Spinal cord (tissue), 10 donors: ENCODE measurements at places on chromosomes 3 and 15. TPM values are rescaled to one million over a fixed set of nuclear protein-coding genes. Genes with fewer than 3 reads are reported as not detected.

CAPN3 gene
- 34.6 TPM for total RNA-seq

GHSR gene
- 0.17 TPM for total RNA-seq

ILDR1 gene
- not detected for total RNA-seq

ATP8B4 gene
- total RNA-seq: 37.1 TPM

DNA sequence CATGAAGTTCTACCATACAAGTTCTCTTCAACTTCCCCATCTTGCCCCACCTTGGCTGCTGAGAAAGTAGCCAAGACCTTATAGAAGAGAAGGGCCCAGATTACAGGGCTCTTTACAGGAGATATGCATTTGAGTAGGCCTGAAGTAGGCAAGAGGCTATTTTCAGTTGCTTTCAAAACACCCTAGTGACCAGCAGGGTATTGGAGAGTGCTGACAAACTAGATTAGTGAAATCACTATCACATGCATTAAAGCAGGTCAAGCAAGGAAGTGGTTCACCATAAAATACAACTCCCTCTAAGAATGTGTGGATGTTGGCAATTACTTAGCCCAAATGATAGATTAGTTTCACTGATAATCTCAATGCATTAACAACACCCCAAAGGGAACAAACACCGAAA is 2.7 kb upstream of the LZTFL1 start:
- H3K27me3 ChIP-seq: peaks cover 10% of the 10 kb centered on the region
- no peak for DNase-seq
- no peaks in the 10 kb centered on the region for H3K36me3 ChIP-seq
- H3K4me3 ChIP-seq: no peak overlapping the region

GRCh38 chr3:45792516-45793172 is 3.7 kb downstream of the SLC6A20 start:
- no peak overlapping the region for H3K27ac ChIP-seq
- peaks cover 38% of the 10 kb centered on the region for H3K27me3 ChIP-seq
- H3K36me3 ChIP-seq: no peaks in the 10 kb centered on the region
- no peak overlapping the region for H3K4me3 ChIP-seq
- no peak for DNase-seq

GRCh38 chr3:101279765-101280385 is 40.5 kb downstream of the IMPG2 start:
- H3K36me3 ChIP-seq: no peaks in the 10 kb centered on the region
- H3K4me3 ChIP-seq: no peak overlapping the region
- no peak for DNase-seq
- no peak overlapping the region for H3K27ac ChIP-seq
- H3K27me3 ChIP-seq: no peaks in the 10 kb centered on the region
- H3K4me1 ChIP-seq: no peaks in the 10 kb centered on the region

DNA sequence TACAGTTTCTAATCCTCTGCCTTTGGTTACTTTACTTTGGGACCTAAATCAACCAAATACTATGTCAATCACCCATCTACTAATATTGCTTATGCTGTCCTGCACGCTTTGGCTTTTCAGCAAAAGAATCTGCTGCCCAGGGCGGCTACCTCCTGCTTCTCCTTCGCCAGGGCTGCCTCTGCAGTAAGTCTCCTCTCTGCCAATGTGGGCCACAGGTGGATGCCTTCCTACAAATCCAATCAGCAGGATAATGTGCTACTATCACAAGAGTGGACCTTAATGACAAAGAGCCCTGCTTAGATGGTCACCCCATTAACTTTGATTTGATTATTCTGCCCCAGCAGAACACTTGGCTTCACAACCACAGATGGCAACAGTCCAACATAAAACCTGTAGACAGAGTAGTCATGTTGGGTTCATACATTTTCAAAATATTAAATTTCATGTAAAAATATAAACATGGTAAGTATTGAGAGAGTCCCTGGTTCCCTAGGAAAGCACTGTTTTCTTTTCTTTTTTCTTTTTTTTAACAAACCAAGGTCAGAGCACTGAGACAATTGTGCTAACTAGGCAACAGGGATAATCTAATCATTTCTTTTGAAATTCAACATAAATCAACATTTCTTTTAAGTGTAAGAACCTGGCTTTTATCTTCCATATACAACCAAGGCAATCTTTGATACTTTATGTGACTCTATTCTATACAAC is 298.3 kb downstream of the ZBTB20 start:
- H3K4me3 ChIP-seq: no peak overlapping the region
- H3K36me3 ChIP-seq: no peaks in the 10 kb centered on the region
- peak; percentile 51 for DNase-seq
- H3K27me3 ChIP-seq: no peaks in the 10 kb centered on the region
- H3K4me1 ChIP-seq: peaks cover 4% of the 10 kb centered on the region

GRCh38 chr3:41462103-41462691 is 262.9 kb downstream of the CTNNB1 start:
- no peaks in the 10 kb centered on the region for H3K36me3 ChIP-seq
- no peak overlapping the region for H3K27ac ChIP-seq
- no peak overlapping the region for H3K4me3 ChIP-seq
- no peaks in the 10 kb centered on the region for H3K4me1 ChIP-seq
- H3K27me3 ChIP-seq: no peaks in the 10 kb centered on the region

DNA sequence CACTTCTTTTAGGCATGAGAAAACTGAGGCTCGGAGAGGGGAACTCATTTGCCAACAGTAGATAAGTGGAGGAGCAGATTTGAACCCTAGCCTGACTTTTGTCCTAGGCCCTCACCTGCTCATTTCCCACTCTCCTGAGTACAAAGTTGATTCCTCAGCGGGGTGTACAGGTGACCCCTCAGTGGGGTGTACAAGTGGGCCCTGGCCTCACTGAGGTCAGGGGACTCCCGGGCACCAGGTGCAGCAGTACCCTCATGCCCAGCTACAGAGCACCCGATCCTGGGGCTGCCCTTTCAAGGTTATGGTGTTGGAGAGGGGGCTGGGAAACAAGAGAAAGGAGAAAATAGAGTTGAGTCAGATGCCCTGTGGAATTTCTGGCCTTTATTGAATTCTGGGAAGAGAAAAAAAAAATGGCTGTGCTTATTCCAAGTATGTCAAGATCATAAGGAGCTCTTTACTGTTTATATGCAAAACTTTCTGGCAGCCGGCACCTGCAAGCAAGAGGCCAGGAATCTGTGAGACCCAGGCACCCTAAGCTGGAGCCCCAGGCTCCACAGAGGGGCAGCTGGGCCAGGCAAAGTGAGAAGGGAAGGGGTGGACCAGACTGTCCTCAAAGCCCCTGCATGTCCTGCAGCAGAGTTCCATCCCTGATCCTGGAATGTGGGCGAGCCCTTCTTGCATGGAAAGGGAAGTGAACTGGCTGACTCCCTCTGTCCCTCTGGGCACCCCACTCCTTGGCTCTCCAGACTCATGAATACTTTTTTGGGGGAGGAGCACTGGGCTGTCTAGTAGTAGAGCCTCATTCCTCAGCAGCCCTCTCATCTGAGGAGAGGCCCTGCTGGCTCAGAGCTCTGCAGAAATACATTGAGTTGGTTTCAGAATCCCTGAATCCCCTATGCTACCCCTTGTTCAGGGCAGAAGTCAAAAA is 43.1 kb downstream of the AMOTL2 start:
- no peaks in the 10 kb centered on the region for H3K27me3 ChIP-seq
- peaks cover 24% of the 10 kb centered on the region for H3K4me1 ChIP-seq
- H3K27ac ChIP-seq: peak overlapping the region; percentile 52
- no peaks in the 10 kb centered on the region for H3K36me3 ChIP-seq
- no peak overlapping the region for H3K4me3 ChIP-seq

DNA sequence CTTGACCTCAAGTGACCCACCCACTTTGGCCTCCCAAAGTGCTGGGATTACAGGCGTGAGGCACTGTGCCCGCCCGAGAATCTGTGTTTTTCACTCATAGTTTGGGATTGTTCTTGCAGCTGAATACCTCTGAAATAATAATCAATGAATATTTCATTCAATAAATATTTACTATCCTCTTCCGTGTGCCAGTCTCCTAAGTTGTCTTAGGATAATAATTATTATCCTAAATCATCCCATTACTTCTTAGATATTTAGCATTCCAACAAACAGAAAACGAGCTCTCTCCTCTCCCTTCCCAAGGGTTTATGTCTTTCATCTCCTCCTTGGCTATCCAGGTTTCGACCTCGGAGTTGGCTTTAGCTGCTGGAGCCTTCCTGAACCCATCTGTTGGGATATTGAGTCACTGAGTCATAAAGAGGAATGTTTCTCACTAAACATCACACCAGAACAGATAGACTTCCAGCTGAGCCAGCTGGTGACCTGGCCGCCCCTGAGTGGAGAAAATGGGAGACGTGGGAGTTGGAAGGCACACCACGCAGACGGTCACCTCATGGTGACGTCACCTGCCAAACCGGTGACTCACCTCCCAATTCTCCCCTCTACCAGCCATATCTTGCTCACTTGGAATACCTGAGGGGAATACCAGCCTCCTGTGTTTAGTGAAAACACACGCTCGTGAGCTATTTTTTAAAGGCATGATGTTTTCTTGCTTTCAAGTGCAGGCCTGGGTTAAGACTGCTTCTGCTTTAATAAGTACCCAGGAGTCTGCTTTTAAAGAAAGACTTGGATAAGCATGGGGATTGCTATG is 43.9 kb downstream of the BHLHE40 start:
- DNase-seq: no peak
- no peak overlapping the region for H3K27ac ChIP-seq
- no peaks in the 10 kb centered on the region for H3K36me3 ChIP-seq
- no peaks in the 10 kb centered on the region for H3K27me3 ChIP-seq
- no peak overlapping the region for H3K4me3 ChIP-seq
- peaks cover 17% of the 10 kb centered on the region for H3K4me1 ChIP-seq

GRCh38 chr3:4271834-4272233 is 31.3 kb upstream of the SETMAR start:
- no peaks in the 10 kb centered on the region for H3K36me3 ChIP-seq
- H3K4me3 ChIP-seq: no peak overlapping the region
- peak; percentile 47 for DNase-seq
- no peaks in the 10 kb centered on the region for H3K27me3 ChIP-seq
- H3K27ac ChIP-seq: no peak overlapping the region

- no peak overlapping the region for H3K4me3 ChIP-seq
- peaks cover 85% of the 10 kb centered on the region for H3K36me3 ChIP-seq
- H3K27me3 ChIP-seq: no peaks in the 10 kb centered on the region
- no peak for DNase-seq
These were observed 6.8 kb downstream of the RBM5 start for GRCh38 chr3:50095352-50095998.
